Activated T-helper 17 cell treated with anti-CD3 and anti-CD28 coated beads, Interleukin-2, amount 50 U/mL, for 72 hours (primary cell): ENCODE measurements at places on chromosomes 2 and 18.

DNA sequence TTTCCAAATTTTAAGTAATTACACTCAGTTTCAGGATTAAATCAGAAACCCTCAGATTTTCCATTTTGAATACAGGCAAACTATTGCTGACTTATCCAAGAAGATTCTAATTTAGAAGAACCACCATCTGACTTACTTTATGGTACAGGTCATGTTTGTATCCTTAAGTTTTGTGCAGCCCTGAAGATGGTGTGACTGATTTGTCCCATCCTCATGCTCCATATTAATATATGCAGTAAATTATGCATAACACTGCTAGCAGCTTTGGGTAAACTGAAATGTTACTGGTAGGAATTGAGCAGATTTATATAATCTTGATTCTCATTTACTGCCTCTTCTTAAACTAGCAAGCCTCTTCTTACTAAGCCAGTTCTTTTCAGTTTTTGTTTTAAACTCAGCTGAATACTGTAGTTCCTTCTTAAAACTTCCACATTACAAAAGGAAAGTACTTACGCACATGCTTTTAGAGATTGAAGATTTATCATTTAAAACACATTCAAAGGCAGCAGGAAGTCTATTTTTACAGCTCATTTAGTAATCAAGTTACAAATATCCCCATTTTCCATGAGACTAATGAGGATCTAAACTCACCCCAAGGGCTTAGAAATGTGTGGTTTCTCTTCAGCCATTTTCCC lies 25.7 kb downstream of the MEX3C start:
- peak; percentile 67 for ATAC-seq

- ATAC-seq: no peak
Measured at GRCh38 chr2:191382801-191383200, 137.6 kb downstream of the MYO1B start.

GRCh38 chr18:27942706-27943105 lies 234.2 kb downstream of the CDH2 start:
- ATAC-seq: no peak

DNA sequence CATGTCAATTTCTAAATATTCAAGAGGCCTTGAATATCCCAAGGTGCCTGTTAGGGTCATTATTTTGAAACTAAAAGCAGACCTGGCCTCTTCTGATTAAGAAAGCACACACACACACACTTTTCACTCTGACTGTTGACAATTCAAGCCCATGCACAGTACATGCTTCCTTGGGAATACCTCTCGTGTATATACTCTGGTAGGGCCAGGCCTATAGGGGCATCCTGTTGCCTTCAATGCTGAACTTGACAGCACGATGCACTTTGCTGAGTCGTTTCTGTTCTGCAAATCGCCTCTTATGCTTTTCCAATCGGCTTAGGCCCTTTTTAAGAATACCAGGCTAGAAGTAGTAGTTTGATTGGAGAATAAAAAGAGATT lies 40.6 kb downstream of the IWS1 start:
- ATAC-seq: no peak

DNA sequence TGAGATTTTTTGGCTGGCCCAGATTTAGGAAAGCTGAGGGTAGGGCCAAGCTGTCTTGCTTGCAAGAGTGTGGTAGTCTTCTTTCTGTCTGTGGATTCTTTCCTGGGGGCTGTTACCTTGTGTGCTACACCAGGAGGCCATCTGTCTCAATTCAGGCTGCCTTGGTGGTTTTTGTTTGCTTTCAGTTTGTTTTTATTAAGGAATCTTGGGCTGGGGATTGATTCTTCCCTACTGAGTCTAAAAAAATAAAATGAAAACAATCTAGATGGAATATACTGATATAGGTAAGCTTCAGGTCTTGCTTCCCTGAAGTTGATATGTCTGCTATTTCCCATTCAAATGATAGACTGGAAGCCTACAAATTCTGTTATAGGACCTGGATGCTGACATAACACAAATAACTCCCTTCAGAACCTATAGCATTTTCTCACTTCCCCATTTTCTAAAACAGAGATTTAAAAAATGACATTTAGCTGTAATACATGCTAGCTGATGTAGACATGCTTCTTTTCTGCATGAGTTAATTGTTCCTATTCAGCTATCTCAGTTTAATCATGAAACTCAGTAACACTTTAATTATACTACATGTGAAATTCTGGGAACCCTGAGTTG lies 5.3 kb downstream of the LHCGR start:
- ATAC-seq: no peak
